Activated CD8-positive, alpha-beta memory T cell treated with anti-CD3 and anti-CD28 coated beads for 1 hour (primary cell): ENCODE measurements at places on chromosomes 16 and 17.
A peak's percentile ranks its signal among the peaks of the same experiment; 100 is the strongest.

GRCh38 chr17:28228109-28228840 lies 90.7 kb upstream of the TMEM97 start:
- DNase-seq: no peak

DNA sequence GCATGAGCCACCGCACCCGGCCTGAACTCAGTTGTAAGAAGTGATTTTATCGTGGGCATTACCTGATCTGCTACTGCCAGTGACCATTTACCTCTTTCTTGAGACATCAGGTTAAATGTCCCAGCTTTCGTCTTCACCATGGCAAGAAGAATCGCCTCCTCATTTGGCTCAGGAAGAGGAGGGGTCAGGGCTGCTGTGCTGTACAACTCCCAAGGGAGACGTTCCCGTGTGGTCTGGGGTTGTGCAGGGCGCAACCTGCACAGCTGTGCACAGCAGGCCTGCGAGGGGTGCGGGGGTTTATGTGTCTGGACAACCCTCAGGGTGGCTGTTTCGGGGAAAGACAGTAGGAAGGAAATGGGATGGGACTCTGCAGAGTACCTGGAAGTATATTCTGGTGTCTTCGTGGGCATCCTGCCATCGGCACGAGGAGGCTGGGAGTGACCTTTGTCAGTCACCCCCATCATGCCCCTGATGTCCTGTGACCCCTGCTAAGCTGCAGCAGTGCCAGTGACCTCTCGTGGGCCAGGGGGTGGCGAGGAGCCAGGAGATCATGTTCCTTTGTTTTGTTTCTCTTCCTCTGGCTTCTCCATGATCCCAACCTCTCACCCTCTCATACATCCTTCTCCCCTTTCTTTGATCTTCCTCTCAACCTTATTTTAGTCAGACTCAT lies 27.3 kb downstream of the CIBAR2 start:
- DNase-seq: no peak

DNA sequence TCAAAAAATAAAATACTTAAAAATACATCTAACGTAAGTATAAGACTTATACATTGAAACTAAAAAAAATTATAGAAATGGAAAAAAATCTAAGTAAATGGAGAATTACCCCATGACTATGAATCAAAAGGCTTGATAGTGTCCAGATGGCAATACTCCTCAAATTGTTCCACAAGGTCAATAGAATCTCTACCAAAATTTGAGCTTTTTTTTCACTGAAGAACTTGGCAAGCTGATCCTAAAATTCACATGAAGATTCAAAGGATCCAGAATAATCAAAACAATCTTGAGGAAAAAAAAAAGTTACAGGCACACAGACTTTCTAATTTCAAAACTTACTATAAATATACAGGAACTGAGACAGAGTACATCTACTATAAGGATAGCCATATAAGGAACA lies 448.4 kb upstream of the CDH11 start:
- no peak for DNase-seq

DNA sequence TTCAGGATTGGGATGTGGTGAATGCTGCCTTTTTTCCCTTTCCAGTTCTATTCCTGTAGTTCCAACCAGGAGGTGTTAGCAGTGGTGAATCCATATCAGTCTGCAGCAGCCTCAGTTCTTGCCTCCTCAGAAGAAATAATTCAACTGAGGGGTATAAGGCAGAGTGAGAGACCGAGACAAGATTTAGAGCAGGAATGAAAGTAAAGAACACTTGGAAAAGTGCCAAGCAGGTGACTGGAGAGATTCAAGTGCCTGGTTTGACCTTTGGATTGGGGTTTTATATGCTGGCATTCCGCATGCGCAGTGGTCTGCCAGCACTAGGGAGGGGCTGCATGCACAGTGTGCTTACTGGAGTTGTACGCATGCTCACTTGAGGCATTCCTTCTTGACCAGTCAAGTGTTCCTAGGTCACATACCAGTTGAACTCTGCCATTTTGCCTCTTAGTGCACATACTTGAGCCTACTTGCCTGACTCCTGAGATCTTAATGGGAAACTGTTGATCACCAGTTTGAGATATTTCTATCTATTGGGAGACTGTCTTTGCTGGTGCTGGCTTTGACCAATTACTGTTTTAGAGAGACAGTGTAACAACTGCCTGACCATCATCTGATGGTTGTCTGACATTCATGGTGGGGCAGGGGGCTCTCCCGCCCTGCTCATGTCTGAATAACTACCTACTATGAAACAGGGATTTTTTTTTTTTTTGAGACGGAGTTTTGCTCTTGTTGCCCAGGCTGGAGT lies 680 bp upstream of the CCL15 start:
- DNase-seq: no peak

DNA sequence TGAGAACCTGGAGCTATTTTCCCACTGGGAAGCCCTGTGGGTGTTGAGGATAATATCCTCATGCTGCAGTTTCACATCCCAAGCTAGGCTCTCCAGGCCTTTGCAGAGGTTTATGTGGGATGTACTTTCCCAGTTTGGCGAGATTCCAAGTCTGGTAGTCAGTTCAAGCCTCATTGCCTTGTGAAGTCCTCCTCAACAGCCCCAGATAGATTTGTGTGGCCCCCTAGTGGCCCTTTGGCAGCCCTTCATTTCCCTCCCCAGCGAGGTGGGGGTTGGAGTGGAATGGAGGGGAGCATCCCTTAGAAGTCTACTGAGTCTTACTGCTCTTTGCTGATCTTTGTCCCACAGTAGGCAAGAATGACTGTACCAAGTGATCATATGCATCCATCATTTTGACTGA lies 137.9 kb downstream of the CDH11 start:
- no peak for DNase-seq

DNA sequence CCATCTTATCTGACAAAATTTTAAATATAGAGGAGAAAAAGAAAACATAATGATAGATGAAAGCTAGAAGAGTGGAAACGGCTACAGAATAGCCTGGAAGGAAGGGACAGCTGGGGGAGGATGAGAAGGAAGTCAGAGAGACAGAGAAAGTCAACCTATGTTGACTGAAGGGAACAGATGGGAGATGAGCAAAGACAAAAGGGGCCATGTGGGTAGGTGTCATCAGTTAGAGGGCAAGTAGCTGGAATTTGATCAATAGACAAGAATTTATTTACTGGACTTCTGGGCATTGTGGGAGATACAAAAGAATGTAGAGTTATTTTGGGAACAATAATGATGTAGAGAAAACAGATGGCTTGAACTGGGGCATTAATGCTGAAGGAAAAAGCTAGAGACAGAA lies 194.4 kb downstream of the ANKFN1 start:
- no peak for DNase-seq

DNA sequence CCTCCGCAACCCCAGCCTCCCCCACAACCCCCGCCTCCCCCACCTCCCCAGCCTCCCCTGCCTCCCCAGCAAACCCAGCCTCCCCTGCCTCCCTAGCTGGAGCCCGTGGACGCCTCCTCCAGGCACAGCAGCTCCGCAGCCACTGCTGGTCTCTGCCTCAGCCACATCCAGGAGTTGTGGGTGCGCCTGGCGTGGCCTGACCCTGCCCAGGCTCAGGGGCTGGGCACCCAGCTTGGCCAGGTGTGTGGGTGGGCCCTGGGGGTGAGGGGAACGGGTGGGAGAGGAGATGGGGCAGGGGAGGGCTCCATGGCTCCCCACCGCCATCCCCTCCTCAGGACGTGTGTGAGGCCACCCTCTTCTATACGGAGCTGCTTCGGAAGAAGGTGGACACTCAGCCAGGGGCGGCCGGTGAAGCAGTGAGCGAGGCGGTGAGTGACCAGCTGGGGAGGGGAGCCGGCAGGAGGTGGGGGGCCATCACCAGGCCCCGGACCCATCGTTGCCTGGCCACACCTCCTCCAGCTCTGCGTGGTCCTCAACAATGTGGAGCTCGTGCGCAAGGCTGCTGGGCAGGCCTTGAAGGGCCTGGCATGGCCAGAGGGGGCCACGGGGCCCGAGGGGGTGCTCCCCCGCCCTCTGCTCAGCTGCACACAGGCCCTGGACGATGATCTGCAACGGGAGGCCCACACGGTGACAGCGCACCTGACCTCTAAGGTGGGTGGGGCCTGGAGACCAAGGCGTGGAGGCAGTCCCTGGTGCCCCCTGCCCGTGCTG lies 5.8 kb downstream of the TSR3 start:
- no peak for DNase-seq

- DNase-seq: no peak
These were observed 9.6 kb upstream of the BCAR1 start for GRCh38 chr16:75260851-75261589.

DNA sequence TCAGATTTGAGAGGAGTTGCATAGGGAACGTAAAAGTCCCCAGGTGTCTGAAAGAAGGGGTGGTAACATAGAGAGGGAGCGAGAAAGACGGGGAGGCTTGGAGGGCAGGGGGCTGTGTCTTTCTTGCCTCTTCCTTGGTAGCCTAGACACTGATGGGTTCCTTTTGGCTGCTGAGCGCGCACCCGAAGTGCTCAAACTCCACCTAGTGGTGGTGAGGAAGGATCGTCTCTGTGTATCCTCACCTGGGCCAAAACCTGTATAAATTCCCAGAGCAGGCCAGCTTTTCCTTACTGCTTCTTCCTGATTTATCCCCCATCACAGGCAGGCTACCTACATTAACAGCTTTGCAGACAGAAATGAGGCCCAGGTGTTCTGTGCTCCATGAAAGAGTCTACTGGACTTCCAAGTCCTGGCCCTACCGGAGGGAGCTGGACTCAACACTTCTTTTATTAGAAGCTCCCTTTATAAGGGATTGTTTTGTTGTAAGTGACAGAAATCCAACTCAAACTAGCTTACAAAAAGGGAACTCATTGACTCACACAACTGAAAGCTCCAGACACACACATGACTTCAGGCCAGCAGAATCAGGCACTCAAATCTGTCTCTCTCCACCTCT lies 5.5 kb upstream of the SLC25A35 start:
- peak; percentile 24 for DNase-seq

GRCh38 chr17:8337802-8338752 lies 1.6 kb upstream of the ODF4 start:
- no peak for DNase-seq

GRCh38 chr17:48351911-48352332 lies 78.1 kb downstream of the SKAP1 start:
- DNase-seq: no peak

DNA sequence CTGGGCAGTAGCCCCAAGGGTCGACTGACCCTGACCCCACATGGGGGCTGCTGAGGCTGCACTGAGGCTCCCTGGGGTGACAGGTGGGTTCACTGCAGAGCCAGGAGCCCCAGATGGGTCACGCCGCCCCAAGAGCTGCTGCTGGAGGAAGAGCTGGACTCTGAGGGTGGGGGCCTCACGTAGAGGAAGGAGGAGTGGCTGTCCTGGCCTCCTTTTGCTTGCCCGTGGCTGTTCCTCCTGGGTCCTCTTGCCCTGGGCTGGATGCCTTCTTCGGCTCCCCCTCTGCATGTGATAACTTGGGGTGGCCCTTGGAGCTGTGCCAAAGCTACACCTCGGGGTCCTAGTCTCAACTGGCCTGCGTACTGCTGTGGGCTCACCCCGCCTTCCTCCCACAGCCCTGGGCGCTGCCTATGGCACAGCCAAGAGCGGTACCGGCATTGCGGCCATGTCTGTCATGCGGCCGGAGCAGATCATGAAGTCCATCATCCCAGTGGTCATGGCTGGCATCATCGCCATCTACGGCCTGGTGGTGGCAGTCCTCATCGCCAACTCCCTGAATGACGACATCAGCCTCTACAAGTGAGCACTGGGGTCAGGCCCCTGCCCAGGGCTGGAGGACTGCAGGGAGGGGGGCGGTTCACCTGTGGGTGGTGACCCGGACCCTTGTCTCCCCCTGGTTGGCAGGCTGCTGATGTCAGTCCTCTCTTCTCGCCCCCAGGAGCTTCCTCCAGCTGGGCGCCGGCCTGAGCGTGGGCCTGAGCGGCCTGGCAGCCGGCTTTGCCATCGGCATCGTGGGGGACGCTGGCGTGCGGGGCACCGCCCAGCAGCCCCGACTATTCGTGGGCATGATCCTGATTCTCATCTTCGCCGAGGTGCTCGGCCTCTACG lies 1.1 kb upstream of the AMDHD2 start:
- no peak for DNase-seq

DNA sequence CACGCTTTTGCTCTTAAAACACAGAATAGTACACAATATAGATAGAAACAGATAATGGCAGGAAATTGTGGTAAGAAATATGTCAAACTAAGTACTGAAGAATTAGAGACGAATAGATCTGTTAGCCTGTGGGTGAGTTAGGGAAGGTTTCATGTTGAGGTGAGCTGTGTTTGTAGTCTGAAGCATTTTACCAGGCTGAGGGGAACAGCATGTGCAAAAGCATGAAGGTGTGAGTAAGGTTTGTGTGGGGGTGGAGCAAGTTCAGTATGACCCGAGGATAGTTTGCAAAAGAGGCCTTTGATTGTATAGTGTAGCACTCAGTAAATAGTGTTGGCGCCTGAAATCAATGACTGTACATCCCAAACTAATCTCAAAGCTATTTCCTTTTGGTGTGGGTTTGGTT lies 13.8 kb downstream of the IGSF6 start:
- no peak for DNase-seq

GRCh38 chr17:68585643-68586042 lies 15.5 kb downstream of the FAM20A start:
- no peak for DNase-seq

DNA sequence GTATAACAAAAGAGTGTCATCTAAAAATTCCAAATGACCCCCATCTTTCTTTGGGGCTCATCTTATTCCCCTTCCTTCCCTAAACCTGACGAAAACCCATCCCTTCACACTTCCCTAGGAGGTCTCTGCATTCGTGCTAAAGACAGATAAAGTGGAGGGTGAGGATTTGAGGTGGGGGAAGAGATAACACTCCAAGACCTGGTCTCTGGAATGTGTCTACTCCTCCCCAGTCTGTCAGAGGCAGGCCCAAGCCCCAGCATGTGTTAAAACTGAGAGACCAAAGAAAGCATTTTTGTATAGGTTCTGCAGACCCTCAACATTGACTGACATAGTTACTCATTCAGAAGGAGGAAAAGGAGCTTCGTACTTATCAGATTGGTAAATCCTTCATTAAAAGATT lies 11.0 kb upstream of the LHX1 start:
- no peak for DNase-seq

DNA sequence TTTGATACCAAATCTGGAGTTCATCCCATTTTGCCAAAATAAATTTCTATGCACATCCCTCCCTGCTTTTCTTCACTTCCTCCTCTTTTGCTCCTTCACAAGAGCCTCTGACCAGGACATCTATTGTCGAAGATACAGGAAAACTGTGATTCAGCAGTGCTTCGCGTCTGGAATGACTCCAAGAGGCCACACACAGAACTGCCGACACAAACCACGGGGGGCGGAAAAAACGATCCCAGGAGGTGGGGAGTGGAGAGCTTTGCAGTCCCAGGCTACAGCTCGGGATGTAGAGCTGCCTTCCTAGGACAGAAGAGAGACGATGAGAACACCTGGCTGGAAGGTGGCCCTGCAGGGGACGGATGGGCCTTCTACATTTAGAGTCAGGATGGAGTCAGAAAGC lies 102.8 kb downstream of the XYLT1 start:
- no peak for DNase-seq
